ENCODE measurements at places on chromosomes 3 and 15. TPM values are rescaled to one million over a fixed set of nuclear protein-coding genes. Genes with fewer than 3 reads are reported as not detected.

SEMA5B gene
- total RNA-seq: 20.9 TPM

PLS1 gene
- total RNA-seq: 3.8 TPM

CD80 gene
- not detected for total RNA-seq

ABI3BP gene
- total RNA-seq: 49.5 TPM

ITIH1 gene
- 0.44 TPM for total RNA-seq

DUOXA2 gene
- not detected for total RNA-seq

CASR gene
- total RNA-seq: 0.89 TPM

NEDD4 gene
- 16.4 TPM for total RNA-seq

RASGRF1 gene
- total RNA-seq: 4.9 TPM

EPB42 gene
- total RNA-seq: 5.6 TPM

Data from spinal cord (tissue), 10 donors.